ENCODE measurements at places on chromosomes 16 and 17.

- DNase-seq = no peak
These were observed 16.9 kb upstream of the CCL22 start for GRCh38 chr16:57341441-57342303.

DNA sequence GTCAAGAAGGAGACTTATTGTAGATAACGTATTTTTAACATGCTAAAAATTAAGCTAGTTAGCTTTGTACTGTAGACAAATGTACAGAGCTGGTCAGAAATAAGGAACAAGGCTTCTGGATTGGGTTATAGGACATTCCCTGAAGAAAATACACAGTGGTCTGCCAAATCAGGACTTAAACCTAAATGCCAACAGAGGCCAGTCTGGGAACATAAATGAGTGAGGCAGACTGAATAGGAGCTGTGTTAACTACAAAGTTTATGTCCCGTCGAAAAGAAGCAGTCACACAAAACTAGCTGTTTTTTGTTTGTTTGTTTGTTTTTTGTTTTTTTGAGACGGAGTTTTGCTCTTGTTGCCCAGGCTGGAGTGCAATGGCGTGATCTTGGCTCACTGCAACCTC is 120.4 kb upstream of the C17orf78 start:
- DNase-seq = no peak

GRCh38 chr17:77426676-77427386 is 286.1 kb downstream of the SEC14L1 start:
- no peak for DNase-seq

DNA sequence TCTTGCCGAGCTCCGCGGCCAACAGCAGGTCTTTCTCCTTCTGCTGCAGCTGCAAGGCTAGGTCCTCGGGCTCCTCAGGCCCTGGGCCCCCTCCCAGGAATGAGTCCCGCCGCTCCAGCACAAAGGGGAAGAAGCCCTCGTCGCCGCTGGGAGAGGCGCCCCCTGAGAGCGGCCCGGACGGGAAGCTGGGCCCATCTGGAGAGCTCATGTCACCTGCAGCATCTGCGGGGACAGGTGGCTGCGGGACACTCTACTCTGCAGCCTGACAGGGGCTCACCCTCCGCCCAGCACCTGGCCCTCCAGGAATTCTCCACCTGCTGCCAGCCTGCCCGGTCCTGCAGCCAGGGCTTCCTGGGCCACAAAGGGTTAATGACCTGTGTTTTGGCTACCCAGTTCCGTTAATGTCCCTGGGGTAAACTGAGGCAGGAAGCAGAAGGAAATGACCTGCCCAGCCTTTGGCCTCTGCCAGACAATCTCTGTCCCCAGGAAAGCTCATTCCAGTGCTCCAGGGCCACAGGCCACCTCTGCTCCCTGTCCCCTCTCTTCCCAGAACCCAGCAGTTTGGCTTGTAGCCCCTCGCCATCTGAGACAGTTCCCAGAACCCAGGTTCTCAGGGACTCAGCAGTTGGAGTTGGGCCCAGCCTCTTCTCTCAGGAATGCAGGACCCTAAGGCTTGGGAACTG is 1.3 kb downstream of the BICDL2 start:
- DNase-seq = no peak

DNA sequence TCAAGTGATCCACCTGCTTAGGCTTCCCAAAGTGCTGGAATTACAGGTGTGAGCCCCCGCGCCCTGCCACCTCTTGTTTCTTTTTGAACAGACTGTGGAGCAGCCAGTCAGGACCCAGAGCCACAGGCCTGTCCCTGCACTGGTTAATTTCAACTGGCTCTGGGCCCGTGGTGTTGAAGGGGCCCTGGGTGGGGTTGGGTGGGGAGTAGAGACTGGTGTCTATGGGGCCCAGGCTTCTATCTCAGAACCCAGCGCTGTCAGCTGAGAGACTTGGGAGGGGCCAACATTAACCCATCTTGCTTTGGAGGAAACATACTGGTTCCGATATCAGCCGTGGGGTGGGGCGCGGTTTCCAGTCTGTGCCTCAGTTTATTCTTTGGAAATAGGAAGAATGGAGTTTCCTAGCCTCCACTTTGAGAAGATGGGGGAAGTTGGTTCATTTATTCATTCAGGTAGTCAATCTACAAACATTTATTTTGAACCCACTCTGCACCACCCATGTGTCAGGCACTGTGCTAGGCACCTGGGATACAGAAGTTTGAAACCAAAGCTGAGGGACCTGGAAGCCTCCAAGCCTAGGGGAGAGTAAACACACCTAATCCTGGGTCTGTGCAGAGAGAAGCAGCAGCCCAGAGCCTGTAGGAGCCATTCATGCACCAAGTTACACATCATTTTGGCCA is 15.5 kb upstream of the SLC4A1 start:
- DNase-seq = no peak

DNA sequence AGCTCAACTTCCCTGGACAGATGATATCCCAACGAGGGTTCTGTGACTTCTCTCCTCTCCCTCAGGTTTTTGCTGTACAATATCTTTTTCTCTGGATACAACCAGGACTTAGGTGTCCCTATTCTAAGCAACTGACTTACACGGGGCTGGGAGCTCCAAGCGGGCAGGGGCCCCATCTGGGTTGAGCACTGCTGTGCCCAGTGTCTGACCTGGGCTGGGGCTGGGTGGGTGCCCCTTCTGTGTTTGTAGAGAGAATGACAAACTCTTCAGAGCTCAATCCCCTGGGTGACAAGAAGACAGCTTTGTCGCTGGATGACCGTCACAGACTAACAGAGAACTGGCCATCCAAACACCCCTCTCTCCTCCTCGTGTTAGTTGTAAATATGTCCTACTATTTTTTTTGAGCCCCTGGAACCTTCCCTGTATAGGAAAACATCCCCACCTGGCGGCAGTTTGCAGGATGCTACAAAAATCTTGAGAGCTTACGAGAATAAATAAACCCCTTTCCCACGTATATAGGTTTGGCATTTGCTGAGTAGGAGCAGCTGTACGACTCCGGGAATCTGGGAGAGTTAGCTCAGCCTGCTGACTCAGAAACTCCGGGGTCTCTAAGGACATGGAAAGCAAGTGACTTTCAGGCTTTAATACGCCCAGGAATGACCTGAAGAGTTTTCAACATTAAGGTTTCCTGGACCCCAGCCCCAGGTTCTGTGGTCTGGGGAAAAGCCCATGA is 23.7 kb upstream of the RCVRN start:
- DNase-seq = no peak

DNA sequence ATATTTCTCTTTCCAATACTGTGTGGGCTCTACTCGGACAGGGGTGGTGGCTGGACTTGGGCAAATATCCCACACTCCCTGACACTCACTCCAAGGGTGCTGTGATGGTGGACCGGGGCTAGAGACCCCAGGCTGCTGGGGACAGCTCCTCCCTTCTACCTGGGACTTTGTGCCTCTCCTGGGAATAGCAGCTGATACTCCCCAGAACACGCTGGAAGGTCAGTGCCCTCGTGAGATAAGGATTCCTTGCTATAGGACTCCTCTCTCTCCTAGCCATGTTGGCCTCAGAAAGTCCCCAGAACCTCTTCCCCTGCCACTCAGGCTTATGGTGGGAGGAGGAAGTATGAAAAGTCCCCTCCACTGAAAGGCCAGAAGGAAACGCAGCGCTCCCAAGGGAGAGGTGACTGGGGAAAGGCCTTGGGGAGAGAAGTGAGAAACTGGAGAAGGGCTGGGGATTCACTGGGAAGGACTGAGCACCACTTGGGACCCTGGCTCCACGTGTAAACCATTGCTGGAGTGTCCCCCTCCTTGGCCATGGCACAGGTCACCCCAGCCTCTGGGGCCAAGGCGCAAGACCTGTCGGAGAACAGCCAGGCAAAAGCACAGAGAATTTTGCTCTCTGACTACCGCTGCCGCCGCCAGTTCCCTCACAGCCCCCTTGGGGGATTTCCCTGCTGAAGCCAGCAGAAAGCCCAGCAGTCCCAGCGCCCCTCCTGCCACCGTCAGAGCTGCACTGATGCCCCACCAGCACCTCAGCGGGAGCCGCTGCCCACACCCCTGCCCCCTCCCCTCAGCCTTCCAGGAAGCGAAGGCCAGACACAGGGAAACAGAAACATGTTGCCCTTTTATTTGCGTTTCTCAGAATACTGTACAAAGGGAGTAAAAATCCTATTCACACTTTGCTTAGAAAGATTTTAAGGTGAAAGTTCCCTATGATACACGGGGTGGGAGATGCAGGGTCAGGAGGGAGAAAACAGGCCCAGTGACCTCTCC is 2.1 kb upstream of the GSDMB start:
- no peak for DNase-seq

- no peak for DNase-seq
These were observed 37.2 kb downstream of the WIPI1 start for GRCh38 chr17:68420065-68420464.

GRCh38 chr17:81865733-81866439 is 5.3 kb downstream of the ARHGDIA start:
- DNase-seq = no peak

GRCh38 chr16:20323591-20324117 is 3.7 kb downstream of the GP2 start:
- no peak for DNase-seq

DNA sequence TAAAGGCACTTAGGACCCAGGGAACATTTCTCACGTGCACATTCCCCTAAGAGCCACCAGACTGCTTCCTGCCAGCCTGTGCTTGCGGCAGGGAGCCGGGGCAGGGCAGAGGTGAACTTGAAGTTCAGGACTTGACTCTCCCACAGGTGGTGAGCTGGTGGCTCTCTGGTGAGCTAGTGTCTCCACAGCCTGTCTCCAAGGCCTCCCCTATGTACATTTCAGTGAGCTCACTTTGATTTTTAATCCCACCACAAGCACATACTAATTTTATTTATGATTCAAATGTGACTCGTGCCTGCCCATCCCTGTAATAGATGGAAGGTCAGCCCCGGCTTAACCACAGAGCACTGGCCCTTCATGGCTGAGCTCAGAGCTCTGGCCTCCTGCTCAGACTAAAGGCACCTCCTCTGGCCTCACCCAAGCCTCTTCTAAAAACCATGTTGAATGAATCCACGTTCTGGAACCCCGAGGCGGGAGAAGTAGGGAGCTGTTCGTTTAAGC is 9.2 kb downstream of the SNN start:
- DNase-seq = no peak

- no peak for DNase-seq
These were observed 199.3 kb downstream of the CDH8 start for GRCh38 chr16:61836804-61837393.

GRCh38 chr17:78591263-78591671 is 14.1 kb upstream of the DNAH17 start:
- no peak for DNase-seq

GRCh38 chr17:49987681-49988441 is 7.2 kb downstream of the DLX3 start:
- DNase-seq = no peak

- no peak for DNase-seq
These were observed 1.5 kb downstream of the DLX3 start for GRCh38 chr17:49993423-49994060.
